ENCODE measurements at places on chromosomes 2 and 18.

- H3K27ac ChIP-seq, result no peak overlapping the region
- H3K4me1 ChIP-seq, result peaks cover 28% of the 10 kb centered on the region
- no peak for DNase-seq
- H3K27me3 ChIP-seq, result no peaks in the 10 kb centered on the region
These were observed 3.0 kb downstream of the LCLAT1 start for GRCh38 chr2:30450025-30450424.

DNA sequence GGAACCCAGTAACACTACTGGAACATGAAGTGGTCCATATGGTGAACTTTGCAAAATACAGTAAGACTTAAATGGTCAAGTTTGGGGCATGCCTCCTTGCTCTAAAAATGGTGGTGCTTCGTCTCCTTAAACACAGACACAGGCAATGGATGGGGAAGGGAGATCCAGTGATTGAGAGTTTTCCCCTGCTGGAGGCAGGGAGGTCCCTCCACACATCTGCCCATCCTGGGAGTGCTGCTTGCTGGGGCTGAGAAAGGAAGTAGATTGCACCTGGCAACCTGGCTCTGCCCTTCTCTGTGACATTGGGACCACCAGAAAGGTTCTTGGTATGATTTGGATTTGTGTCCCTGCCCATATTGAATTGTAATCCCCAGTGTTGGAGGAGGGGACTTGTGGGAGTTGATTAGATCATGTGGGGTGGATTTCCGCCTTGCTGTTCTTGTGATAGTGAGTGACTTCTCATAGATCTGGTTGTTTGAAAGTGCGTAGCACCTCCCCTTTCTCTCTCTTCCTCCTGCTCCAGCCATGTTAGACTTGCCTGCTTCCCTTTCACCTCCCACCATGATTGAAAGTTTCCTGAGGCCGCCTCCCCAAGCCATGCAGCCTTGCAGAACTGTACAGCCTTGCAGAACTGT lies 35.4 kb upstream of the SKOR2 start:
- peaks cover 11% of the 10 kb centered on the region for H3K27me3 ChIP-seq
- no peak for DNase-seq
- H3K4me3 ChIP-seq, result no peak overlapping the region
- no peak overlapping the region for H3K27ac ChIP-seq
- no peaks in the 10 kb centered on the region for H3K4me1 ChIP-seq

GRCh38 chr2:99670768-99671734 lies 181.2 kb upstream of the REV1 start:
- no peak overlapping the region for H3K27ac ChIP-seq
- no peak for DNase-seq
- no peaks in the 10 kb centered on the region for H3K27me3 ChIP-seq
- H3K4me3 ChIP-seq, result no peak overlapping the region

GRCh38 chr2:33168425-33168824 lies 221.7 kb downstream of the LTBP1 start:
- no peaks in the 10 kb centered on the region for H3K36me3 ChIP-seq
- no peaks in the 10 kb centered on the region for H3K27me3 ChIP-seq
- H3K4me1 ChIP-seq, result no peaks in the 10 kb centered on the region
- no peak for DNase-seq
- H3K4me3 ChIP-seq, result no peak overlapping the region

DNA sequence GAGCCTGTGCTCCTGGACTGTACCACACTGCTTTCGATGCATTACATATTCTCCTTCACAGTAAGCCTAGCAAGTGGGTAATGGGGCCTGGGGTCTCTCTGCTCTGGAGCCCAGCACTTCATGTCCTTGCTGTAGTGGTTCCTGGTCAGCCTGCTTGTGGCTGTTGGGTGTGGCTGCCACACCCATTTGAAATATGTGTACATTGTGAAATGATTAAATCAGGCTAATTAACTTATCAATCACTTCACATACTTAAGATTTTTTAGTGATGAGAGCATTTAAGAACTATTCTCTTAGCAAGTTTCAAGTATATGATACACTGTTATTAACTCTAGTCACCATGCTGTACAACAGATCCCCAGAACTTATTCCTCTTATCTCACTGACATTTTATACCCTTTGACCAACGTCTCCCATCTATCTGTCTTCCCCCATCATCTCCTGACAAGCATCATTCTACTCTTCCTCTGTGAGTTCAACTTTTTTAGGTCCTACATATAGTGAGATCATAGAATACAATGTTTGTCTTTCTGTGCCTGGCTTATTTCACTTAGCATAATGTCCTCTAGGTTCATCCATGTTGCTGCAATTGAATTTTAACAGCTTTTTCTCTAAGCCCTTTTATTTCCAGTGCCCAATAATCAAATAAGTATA lies 92.1 kb downstream of the LYPD6 start:
- H3K27me3 ChIP-seq, result no peaks in the 10 kb centered on the region
- no peaks in the 10 kb centered on the region for H3K36me3 ChIP-seq
- H3K4me1 ChIP-seq, result no peaks in the 10 kb centered on the region
- H3K27ac ChIP-seq, result no peak overlapping the region
- no peak for DNase-seq

DNA sequence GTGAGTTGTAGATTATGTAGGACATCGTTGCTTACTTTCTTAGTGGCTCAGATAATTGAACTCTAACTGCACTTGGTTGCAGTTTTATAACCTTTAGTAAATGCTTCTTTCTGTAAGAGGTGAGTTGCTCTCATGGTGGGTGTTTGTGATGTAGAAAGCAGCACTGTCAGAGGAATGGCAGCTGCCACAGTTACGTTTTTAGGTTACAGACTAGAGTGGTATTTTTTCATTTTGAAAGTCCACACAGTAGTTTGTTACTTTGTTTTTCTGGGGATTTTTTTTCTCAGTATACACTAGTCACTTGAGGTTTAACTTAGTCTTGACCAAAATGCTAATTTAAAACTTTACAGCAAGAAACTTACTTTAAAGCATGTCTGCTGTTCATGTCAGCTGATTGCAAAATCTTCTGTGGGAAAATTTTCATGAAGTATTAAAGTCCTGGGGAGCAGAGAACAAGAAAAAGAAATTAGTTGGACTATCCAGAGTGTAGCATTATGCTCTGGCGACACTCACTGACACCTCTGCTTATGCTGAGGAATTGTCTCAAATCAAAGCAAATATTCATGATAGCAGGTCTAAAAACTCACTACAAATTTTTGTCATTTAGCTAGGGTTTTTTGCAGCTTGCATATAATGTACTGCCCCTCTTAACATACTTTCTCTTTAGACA lies 14.8 kb downstream of the AFTPH start:
- H3K4me1 ChIP-seq, result peaks cover 29% of the 10 kb centered on the region
- peaks cover 6% of the 10 kb centered on the region for H3K36me3 ChIP-seq
- no peak for DNase-seq
- no peak overlapping the region for H3K27ac ChIP-seq
- no peak overlapping the region for H3K4me3 ChIP-seq

DNA sequence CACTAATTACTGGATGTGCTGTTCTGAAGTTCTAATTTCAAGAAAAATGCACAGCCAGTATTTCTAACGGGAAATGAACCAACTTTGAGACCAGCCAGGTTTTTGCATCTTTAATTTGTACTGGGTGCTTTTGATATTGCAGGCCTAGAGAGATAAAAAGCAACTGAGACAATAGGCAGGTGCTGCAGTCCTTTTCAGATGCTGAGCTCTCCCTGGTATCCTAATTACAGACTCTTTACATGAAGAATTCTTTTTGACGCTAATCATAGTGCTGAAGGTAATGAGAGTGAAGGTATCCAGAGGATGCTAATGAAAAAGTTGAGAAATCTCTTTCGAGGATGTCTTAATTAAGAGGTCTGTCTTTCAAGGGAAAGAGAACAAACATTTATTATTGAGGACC lies 85.1 kb downstream of the SERPINB8 start:
- no peak overlapping the region for H3K27ac ChIP-seq
- no peaks in the 10 kb centered on the region for H3K4me1 ChIP-seq
- no peak overlapping the region for H3K4me3 ChIP-seq
- H3K27me3 ChIP-seq, result no peaks in the 10 kb centered on the region
- no peak for DNase-seq

DNA sequence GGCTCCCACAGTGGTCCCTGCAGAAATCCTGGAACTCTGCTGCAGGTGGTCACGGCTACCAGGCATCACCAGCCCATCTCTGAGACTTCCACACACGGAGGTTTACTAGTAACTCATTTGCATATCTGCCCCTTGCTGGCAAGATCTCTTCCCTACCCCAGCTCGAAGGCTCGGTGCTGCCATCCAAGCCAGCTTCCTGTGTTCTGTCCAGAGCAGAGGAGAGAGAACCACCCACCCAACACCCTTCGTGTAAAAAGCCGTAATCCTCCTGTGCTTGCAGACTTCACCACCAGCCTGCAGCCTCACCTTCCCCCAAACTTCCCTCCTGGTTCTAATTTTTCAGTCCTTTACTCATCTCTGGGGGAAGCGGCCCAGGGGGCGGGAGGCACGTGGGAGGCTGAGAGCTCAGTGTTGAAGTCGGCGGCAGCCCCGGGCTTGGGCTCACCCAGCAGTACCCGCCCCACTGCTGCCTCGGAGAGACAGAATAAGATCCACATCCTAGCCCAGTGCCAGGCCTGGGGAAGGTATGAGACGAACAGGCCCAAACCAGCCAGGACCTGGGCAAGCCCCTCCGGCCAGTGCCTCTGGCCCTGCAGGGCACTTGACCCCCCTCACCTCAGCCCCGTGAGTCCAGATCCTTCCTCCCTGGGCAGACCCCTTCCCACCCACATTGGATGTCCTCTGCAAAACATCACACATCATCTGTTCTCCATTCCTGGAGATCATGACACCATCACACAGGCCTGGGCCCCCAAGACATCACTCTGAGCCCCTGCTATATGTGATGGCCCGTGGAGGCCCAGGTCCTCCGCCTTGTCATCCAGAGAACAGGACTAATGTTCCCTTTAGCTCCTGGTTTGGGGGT lies 145.8 kb upstream of the ID2 start:
- H3K36me3 ChIP-seq, result peaks cover 8% of the 10 kb centered on the region
- DNase-seq, result peak; percentile 19
- no peak overlapping the region for H3K27ac ChIP-seq
- H3K27me3 ChIP-seq, result peaks cover 4% of the 10 kb centered on the region
- no peak overlapping the region for H3K4me3 ChIP-seq
- peaks cover 46% of the 10 kb centered on the region for H3K4me1 ChIP-seq

GRCh38 chr2:85788603-85789002 lies 34.8 kb downstream of the ATOH8 start:
- DNase-seq, result no peak
- H3K27ac ChIP-seq, result no peak overlapping the region
- peaks cover 2% of the 10 kb centered on the region for H3K4me1 ChIP-seq
- no peaks in the 10 kb centered on the region for H3K36me3 ChIP-seq

GRCh38 chr18:70461323-70462077 lies 172.7 kb downstream of the SOCS6 start:
- no peak overlapping the region for H3K27ac ChIP-seq
- no peak for DNase-seq
- no peak overlapping the region for H3K4me3 ChIP-seq
- H3K36me3 ChIP-seq, result no peaks in the 10 kb centered on the region
- H3K27me3 ChIP-seq, result peaks cover 4% of the 10 kb centered on the region

DNA sequence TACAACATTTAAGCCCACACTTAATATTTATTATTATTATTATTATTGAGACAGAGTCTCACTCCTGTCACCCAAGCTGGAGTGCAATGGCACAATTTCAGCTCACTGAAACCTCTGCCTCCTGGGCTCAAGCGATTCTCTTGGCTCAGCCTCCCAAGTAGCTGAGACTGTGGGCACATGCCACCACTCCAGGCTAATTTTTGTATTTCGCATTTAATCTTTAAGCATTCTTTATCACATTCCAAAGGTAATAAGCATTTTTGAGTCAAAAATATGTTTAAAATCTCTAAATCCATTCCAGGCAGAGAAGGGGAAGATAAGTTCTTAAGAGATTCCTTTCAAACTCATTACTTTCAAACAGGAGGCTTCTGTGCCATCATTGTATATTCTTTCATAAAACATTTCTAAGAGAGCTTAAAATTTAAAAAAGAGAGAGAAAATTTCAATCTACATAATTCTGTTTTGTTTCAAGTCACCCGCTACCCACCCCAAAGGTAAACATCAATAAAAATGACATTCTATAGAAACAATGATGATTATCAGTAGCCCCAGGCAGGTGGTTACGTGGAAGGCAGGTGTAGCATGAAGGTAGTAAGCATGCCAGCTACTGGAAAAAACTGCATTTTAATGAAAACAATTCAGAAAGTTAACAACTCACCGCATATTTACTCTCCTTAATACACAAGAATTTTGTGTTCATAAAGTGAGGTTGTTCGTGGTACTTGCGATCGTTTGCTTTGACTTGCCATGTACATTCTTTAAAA lies 84.4 kb upstream of the NARS1 start:
- H3K27me3 ChIP-seq, result no peaks in the 10 kb centered on the region
- no peak for DNase-seq
- no peaks in the 10 kb centered on the region for H3K36me3 ChIP-seq

DNA sequence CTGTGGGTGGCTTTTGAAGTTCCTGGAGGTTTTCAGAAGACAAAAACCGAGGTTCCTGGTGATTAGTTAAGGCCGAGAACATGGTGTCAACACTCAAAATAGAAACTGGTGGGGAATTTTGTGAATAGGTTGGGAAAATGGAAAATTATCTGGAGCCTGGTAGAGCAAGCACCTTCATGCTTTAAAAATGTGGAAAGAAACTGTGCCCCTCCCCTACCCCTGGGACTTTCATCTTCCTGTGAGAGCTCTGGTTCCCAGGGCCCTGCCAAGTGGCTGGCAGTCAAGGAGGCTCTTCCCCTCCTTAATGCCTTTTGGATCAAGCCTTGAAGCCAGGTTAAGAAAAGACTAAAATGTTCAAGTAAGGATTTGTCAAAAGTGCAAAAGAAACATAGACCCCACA lies 1.9 kb upstream of the CRACDL start:
- H3K27me3 ChIP-seq, result peaks cover 69% of the 10 kb centered on the region
- no peak overlapping the region for H3K4me3 ChIP-seq
- no peaks in the 10 kb centered on the region for H3K36me3 ChIP-seq
- no peak overlapping the region for H3K27ac ChIP-seq

DNA sequence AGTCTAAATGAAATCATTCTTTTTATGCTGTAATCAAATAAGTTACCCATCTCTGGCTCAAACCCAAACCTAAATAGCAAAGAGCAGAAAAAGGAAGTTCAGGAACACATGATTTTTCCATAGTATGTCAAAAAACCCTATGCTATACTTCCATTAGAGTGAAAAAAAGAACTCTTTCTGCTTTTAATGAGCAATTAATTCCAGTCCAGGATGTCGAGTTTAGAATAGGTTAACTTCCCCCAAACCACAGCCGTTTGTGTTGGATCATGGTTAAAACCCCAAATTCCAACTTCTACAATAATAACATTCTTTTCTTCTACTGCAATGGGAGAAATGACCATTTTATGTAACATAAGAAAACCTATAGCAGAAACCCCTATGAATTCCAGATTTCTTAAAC lies 171.1 kb upstream of the NRP2 start:
- no peaks in the 10 kb centered on the region for H3K4me1 ChIP-seq
- DNase-seq, result no peak
- no peak overlapping the region for H3K27ac ChIP-seq
- no peak overlapping the region for H3K4me3 ChIP-seq
- no peaks in the 10 kb centered on the region for H3K36me3 ChIP-seq
- no peaks in the 10 kb centered on the region for H3K27me3 ChIP-seq

- H3K4me1 ChIP-seq, result no peaks in the 10 kb centered on the region
- no peaks in the 10 kb centered on the region for H3K27me3 ChIP-seq
- no peak for DNase-seq
These were observed 70.4 kb downstream of the KIAA1328 start for GRCh38 chr18:36899289-36899688.
